ENCODE measurements at places on chromosomes 1 and 21.

DNA sequence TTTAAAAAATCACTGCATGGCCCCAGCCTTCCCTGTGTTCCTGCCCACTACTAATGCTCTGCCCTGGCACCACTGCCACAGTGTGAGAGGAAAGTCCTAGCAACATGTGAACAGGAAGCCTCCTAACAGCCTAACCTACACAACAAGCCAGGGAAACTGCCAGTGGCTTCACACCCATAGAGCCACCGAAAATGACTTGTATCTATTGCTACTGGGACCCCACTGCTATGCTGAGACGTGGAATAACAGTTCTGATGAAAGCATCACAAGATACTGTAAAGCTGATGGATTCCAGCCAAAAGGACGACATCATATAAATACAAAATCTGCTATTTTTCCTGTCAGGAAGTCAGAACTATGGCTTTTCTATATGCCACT lies 74.9 kb downstream of the JAK1 start:
- DNase-seq: no peak

GRCh38 chr1:101185421-101185820 lies 51.4 kb upstream of the S1PR1 start:
- no peak for DNase-seq

DNA sequence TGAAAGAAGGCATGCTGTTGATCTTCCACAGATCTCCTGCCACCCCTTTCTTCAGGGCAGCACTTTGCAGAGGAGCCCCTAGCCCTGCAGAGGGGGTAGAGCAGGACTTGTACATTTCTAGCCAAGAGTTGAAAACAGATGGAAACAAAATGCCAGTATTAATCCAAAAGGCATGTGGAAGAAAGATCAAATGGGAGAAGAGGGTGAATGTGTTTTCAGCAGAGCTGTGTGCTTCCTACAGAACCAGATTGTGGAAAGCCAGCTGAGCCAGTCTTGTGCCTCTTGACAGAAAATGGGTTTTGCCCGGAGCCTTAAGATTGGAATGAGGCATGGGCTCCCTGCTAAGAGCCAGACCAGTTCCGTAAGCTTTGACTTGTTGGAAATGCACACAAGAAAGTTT lies 105.2 kb upstream of the TSPAN2 start:
- no peak for DNase-seq

DNA sequence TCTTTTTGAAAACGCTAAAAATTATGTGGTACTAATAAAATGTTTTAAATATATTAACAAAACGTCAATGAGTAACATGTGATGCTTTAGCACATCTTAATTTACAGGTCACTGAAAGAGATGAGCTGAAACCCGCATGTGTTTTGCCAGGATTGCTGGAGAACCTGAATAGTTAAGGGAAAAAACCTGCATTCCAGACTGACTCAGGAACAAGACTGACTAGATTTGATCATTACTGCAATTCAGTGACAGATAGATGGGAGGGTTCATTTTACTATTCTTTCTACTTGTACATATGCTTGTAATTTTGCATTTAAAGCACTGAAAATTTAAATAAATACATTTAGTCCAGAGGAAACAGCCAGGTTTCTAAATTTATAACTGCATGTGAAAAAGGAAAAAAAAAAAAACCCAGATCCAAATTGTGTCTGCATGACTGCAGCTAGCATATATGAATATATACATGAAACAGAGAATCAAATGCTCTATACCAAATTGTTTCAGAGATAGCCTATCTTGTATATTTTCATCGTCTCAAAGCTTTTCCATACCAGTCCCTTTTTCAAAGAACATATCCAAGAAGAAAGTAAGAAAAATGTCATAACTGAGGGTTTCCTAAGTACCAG lies 71.7 kb downstream of the APP start:
- DNase-seq: no peak

DNA sequence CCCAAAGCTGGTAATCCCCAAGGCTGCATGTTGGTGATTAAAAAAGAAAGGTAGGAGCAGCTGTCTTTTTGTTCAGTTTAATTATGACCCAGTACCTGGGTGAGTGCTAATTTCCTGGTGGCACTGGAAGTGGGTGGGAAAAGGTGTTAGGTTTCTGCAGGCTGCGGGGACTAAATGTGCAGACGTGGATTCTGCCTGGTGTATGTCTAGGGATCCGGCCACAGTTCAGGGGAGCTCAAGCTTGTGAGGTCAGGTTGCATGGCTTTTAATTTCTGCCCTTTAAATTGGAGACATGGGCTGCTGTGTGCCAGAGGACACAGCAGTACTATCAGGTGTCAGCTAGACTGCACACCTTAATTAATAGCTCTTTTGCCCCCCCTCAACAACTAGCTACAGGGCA lies 20.3 kb upstream of the TBX19 start:
- no peak for DNase-seq

GRCh38 chr1:68046885-68047658 lies 3.4 kb downstream of the DIRAS3 start:
- no peak for DNase-seq

DNA sequence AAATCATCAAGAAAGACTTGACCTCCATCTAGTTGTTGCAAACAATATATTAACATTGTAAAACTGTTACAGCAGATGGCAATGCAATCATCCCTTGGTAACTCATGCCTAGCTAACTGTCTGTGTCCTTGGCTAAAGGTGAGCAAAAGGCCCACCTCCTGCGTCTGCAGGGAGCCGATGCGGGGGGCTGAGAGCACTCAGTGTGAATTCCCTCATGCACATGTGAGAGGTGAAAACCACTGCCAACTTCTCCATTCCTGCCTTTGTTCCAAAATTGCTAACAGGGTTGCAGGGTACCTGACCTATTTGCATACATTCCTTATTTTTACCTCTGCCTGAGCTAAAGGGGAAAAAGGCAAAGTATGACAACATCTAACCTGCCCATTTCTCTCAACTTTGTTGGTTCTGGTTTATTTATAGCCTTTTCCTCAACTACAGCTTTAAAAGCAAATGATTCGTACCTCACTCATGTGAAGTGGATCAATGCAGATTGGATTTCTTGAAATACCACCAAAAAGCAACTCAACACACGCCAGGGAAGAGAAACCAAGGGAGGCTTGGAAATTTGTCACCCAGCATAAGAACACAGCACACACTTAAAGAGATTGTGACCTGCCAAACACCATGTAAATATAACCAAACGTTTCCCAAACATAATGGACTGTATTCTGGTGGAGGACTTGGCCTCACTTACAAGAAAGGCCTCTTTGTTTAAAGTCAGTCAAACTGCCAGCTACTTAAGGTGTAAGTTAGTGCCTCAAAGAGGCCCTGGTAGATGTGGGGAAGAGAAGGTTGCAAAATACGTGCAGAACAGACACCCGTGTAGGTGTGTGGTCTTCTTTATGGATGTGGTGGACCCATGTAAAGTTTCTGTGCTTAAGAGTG lies 651.0 kb downstream of the SMYD3 start:
- DNase-seq: no peak

- DNase-seq: no peak
These were observed 8.3 kb downstream of the PGM1 start for GRCh38 chr1:63601463-63601862.

DNA sequence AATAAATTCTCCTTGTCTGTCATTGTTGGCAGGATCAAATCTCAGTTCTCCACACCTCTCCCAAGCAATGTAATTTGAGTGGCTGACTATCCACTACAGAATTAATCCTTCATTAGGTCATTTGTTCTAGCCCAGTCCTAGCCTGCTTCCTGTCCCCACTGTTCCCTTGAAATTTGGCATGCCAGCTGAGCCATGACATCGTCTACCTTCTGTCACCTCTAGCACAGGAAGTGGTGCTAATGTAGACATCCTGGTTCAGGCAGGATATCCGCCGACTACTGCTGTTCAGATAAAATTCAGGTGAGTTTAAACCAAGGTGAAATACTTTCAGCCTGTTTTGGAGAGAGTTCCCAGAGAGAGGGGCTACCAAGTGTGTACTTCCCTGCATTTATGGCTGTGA lies 5.9 kb downstream of the CHRM3 start:
- DNase-seq: no peak

- DNase-seq: no peak
These were observed 374.9 kb upstream of the CAMK1G start for GRCh38 chr1:209208648-209209047.

- DNase-seq: no peak
These were observed 11.1 kb downstream of the H6PD start for GRCh38 chr1:9245661-9246060.

- DNase-seq: peak; percentile 85
These were observed at the start of gene ESRRG for GRCh38 chr1:216723274-216723780. ESRRG (minus strand) TSS chr1:216723429; CDS start chr1:216723299, 130 bp downstream.

DNA sequence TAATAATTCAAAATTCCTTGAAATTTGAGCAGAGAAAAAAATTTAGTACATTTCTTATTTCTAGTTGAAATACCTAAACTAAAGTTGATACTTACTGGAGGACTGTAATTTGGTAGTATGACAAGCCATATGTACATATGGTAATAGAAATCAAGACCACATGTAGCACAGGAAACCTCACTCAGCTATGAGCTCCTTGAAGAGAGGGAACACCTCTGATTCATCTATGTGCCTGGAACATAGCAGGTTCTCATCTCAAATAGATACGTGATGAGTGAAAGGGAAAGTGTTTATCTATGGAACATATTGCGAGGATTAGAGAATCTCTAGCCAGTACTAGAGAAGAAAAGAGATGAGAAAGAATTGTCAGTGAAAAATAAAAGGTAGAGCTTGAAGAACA lies 47.9 kb upstream of the GNG4 start:
- no peak for DNase-seq

- no peak for DNase-seq
These were observed 2021.9 kb downstream of the MRPL39 start for GRCh38 chr21:23585419-23585818.

DNA sequence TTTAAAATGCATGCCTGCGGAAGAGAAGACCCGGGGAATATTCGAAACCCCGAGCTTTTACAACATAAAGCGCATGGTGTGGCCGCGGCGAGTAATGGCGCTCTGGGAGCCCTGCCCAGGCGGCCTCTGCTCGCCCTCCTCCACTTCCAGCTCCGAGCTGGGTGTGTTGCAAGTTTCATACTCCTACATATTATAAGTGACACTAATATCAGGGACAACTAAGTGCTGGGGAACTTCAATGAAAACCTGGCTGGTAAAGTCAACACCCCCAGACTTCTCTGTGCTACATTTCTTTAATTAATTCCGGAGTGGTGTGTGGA lies 11.8 kb downstream of the SIM2 start:
- peak; percentile 62 for DNase-seq

DNA sequence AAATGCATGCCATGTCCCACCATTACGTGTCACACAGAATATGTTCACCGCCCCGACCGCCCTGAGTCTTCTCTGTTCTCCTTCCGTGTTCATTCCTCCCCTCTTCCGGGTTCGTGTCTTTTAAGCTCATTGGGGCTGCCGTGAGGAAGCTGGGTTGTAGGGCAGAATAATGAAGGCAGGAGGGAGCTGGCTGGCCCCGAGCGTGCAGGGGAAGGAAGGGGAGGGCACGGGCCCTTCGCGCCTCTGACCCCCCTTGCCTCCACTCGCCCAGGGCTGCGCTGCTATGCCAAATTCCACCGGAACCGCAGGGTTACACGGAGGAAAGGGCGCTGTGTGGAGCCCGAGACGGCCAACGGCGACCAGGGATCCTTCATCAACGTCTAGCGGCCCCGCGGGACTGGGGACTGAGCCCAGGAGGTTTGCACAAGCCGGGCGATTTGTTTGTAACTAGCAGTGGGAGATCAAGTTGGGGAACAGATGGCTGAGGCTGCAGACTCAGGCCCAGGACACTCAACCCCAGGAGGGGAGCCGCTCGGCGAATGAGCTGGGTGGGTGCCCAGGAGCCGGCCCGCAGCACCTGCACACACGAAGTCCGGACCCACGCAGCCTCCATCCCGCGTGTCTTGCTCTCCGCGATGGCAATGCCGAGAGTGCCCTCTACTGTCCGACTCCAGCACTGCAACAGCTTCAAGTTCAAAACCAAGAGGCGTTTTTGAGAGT lies 16.5 kb upstream of the AGTRAP start:
- DNase-seq: peak; percentile 75

DNA sequence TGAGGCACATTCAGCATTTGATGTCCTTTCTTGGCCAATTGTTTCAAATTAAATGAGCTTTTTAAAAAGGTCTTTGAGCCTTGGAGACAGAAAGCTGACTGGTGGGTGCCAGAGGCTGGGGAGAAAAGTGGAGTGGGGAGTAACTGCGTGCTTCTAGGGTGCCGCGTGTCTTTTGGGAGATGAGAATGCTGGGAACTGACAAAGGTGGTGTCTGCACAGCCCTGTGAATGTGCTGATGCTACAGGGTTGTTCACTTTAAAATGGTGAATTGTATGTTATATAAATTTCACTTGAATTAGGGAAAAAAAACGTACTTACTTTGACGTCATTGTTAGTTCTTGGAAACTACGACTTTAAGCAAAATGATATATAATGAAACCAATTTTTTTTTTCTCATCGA lies 8.1 kb upstream of the TFF1 start:
- no peak for DNase-seq

- DNase-seq: no peak
These were observed 61.3 kb downstream of the GLUL start for GRCh38 chr1:182330303-182330702.

- peak; percentile 71 for DNase-seq
These were observed 10.7 kb downstream of the FMOD start for GRCh38 chr1:203340112-203340790.

- no peak for DNase-seq
These were observed 181.0 kb downstream of the GIPC2 start for GRCh38 chr1:78226784-78227183.

DNA sequence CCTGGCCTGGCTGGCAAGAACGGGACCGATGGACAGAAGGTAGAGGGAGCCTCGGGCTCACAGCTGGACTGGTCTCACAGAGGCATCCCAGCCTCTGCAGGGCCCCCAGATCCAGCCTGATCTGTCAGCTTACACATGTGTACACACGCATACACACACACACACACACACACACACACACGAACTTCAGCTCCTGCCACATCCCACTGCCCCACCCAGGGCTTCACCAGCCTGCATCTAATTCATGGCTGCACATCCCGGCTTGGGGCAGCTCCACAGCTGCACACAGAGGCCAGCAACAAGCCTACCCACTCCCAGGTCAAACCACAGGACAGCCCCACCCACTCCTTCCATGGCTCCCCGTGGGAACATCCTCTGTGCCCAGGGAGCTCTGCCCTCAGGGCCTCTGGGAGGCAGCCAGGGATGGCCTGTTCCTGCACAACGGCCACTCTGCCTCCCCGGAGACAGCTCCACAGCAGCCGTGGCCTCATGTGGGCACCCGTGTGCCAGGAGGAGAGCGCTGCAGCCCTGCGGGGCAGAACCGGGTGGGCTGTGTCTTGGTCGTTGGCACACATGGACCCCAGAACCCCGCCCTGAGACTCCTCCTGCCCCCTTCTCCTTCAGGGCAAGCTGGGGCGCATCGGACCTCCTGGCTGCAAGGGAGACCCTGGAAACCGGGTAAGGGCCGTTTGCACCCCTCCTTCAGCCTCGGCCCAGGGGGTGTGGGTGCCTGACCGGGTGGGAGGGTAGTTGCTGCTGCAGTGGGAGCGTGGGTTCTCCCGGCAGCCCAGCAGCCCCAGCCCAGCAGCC lies 19.1 kb downstream of the COL6A2 start:
- DNase-seq: peak; percentile 46

- no peak for DNase-seq
These were observed 26.1 kb downstream of the SPAG17 start for GRCh38 chr1:118158924-118159323.

- DNase-seq: peak; percentile 26
These were observed 88.4 kb upstream of the TMPRSS2 start for GRCh38 chr21:41596241-41596925.

Measured in ecto neural progenitor cell (in vitro differentiated cells).